ENCODE measurements at places on chromosomes 5 and 9. TPM values are rescaled to one million over a fixed set of nuclear protein-coding genes. Genes with fewer than 3 reads are reported as not detected.

The CAMK4 gene
- polyA plus RNA-seq = 0.23 TPM

- H3K4me1 ChIP-seq = no peaks in the 10 kb centered on the region
- no peak overlapping the region for H3K4me3 ChIP-seq
- peaks cover 11% of the 10 kb centered on the region for H3K36me3 ChIP-seq
- H3K27me3 ChIP-seq = no peaks in the 10 kb centered on the region
- H3K27ac ChIP-seq = no peak overlapping the region
Measured at GRCh38 chr9:93258419-93258817, 74.5 kb downstream of the WNK2 start.

GRCh38 chr9:87039809-87040392, 92.6 kb upstream of the GAS1 start:
- H3K27ac ChIP-seq = no peak overlapping the region
- no peaks in the 10 kb centered on the region for H3K27me3 ChIP-seq
- H3K4me3 ChIP-seq = no peak overlapping the region
- DNase-seq = no peak

- H3K36me3 ChIP-seq = no peaks in the 10 kb centered on the region
- peaks cover 42% of the 10 kb centered on the region for H3K4me1 ChIP-seq
- no peak overlapping the region for H3K27ac ChIP-seq
- DNase-seq = no peak
- H3K4me3 ChIP-seq = no peak overlapping the region
- no peaks in the 10 kb centered on the region for H3K27me3 ChIP-seq
Measured at GRCh38 chr5:33854733-33855151, 37.0 kb downstream of the ADAMTS12 start.

- H3K27me3 ChIP-seq = no peaks in the 10 kb centered on the region
- no peaks in the 10 kb centered on the region for H3K36me3 ChIP-seq
- H3K4me1 ChIP-seq = no peaks in the 10 kb centered on the region
- no peak overlapping the region for H3K4me3 ChIP-seq
- no peak overlapping the region for H3K27ac ChIP-seq
- DNase-seq = no peak
Measured at GRCh38 chr9:21357479-21358460, 7.1 kb upstream of the IFNA6 start.

DNA sequence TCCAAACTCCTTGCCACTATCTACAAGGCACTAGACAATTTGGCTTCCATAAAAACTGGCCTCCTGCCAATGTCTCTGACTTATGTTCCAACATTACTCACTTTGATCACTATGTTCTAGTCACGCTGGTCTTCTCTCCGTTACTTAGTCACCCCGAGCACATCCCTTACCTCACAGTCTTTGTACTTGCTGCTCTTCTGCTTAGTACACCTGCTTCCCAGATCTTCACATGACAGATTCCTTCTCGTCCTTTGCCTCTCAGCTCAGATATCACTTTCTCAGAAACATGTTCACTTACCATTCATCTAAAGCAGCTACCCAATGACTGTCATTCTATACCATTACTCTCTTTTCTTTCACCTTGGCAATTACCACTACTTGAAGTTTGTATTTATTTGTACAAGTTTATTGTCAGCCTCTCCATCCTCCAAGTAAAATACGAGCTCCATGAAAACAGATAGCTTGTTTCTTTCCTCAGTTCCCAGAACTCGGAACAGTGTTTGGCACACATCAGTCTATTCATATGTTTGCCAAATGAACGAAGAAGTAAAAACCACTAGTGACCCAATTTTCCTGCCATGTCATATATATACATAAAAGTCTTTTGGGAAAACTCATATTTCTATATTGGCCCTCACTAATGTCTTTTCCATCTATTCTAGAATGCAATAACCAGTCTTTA, 5.9 kb upstream of the SLC22A5 start:
- peak overlapping the region; percentile 77 for H3K27ac ChIP-seq
- no peaks in the 10 kb centered on the region for H3K27me3 ChIP-seq
- peaks cover 5% of the 10 kb centered on the region for H3K36me3 ChIP-seq
- no peak overlapping the region for H3K4me3 ChIP-seq
- DNase-seq = no peak
- H3K4me1 ChIP-seq = no peaks in the 10 kb centered on the region

The NUTM2F gene
- polyA plus RNA-seq = not detected

The FOXD4 gene
- polyA plus RNA-seq = not detected

DNA sequence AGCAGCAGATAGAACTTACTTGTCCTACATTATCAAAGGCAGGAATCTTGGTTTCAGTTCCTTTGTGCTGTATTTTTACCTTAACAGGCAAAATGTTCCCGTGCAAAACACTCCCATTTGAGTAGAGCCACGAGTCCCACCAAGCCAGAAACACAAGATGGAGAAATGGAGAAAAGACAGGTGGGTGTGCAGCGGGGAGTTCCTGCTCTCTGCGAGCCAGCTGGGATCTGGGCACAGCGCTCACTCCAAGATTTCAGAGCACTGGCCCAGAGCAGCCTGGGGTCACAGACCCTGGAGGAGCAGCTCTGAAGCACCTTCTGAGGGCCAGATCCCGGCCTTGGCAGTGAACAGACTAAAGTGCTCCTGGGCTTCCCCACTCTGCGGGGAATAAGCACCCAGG, 2.9 kb downstream of the UCK1 start:
- no peak overlapping the region for H3K27ac ChIP-seq
- peaks cover 26% of the 10 kb centered on the region for H3K36me3 ChIP-seq
- H3K4me1 ChIP-seq = peaks cover 17% of the 10 kb centered on the region

The PRKAA1 gene
- polyA plus RNA-seq = 29.3 TPM

The PTGR1 gene
- 59.6 TPM for polyA plus RNA-seq

The TMEM174 gene
- not detected for polyA plus RNA-seq

- no peak overlapping the region for H3K4me3 ChIP-seq
- H3K4me1 ChIP-seq = no peaks in the 10 kb centered on the region
- no peaks in the 10 kb centered on the region for H3K36me3 ChIP-seq
- no peak overlapping the region for H3K27ac ChIP-seq
Measured at GRCh38 chr5:120873083-120873482, 409.0 kb downstream of the PRR16 start.

The PLAC8L1 gene
- not detected for polyA plus RNA-seq

- H3K4me1 ChIP-seq = no peaks in the 10 kb centered on the region
- H3K36me3 ChIP-seq = no peaks in the 10 kb centered on the region
- no peak for DNase-seq
- no peak overlapping the region for H3K4me3 ChIP-seq
- H3K27ac ChIP-seq = no peak overlapping the region
Measured at GRCh38 chr5:103539376-103540330, 22.9 kb downstream of the NUDT12 start.

GRCh38 chr9:73780916-73781315, 629.3 kb downstream of the ANXA1 start:
- no peak overlapping the region for H3K4me3 ChIP-seq
- no peaks in the 10 kb centered on the region for H3K36me3 ChIP-seq
- no peak overlapping the region for H3K27ac ChIP-seq
- no peak for DNase-seq
- H3K4me1 ChIP-seq = no peaks in the 10 kb centered on the region
- no peaks in the 10 kb centered on the region for H3K27me3 ChIP-seq

DNA sequence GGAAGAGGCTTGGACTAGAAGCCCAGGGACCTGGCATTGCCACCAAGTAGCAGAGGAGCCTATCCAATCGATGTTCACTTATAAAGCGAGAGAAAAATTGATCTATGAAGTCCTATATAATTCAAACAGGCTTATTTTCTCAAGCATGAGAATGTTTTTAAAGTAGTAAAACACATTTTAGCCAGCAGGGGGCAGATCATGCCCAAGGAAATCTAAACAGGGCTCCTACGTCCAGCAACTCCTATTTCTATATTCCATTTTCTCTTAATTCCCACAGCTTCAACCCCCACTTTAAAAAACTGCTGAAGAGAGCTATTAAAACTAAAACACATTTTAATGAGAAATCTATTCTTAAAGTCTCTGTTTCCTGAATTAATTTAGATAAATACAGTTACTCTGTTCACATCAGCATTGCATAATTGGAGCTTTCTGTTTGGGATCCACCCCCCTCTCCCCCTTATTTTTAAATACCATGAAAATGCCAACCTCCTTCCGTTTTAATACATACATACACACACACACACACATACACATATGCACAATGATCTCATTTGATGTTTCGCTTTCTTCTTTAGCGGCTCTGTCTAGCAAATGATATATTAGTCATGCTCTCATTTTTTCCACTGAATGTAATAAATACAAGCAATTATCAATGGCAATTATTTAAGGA, 144.9 kb downstream of the MYO10 start:
- DNase-seq = no peak
- H3K4me3 ChIP-seq = no peak overlapping the region
- no peaks in the 10 kb centered on the region for H3K36me3 ChIP-seq
- no peaks in the 10 kb centered on the region for H3K27me3 ChIP-seq
- H3K4me1 ChIP-seq = no peaks in the 10 kb centered on the region
- H3K27ac ChIP-seq = no peak overlapping the region

DNA sequence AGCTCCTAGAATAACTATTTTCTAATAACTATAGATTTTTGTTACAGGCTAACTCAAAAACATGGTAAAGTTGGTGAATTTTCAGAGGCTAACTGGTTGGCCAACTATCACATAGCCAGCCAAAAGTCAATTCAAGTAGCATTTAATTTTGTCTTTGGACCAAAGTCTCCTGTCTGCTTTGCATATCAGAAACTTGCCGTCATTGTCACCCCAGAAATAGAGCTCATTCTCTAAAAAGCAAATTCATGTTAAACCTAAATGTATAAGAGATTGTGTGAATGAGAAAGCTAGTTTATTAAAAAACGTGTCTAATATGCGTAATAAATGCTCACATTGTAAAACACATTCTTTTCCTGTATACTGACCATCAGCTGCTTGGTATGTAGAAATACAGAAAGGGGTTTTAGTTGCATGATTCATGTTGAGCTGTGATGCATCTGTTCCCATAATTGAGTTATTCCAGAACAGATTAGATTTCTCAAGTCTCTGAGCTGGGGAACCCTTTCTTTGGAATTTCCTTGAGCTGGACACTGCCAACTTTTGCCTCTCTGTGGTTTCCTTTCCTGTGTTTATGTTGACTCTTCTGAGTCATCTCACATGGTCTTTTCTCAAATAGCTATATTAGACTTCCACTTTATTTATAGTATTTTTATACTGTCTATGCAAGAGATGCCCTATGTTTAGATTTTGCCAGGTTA, 7.3 kb downstream of the SRFBP1 start:
- H3K36me3 ChIP-seq = no peaks in the 10 kb centered on the region
- DNase-seq = no peak
- peaks cover 29% of the 10 kb centered on the region for H3K4me1 ChIP-seq
- H3K27ac ChIP-seq = peak overlapping the region; percentile 64
- H3K27me3 ChIP-seq = no peaks in the 10 kb centered on the region

DNA sequence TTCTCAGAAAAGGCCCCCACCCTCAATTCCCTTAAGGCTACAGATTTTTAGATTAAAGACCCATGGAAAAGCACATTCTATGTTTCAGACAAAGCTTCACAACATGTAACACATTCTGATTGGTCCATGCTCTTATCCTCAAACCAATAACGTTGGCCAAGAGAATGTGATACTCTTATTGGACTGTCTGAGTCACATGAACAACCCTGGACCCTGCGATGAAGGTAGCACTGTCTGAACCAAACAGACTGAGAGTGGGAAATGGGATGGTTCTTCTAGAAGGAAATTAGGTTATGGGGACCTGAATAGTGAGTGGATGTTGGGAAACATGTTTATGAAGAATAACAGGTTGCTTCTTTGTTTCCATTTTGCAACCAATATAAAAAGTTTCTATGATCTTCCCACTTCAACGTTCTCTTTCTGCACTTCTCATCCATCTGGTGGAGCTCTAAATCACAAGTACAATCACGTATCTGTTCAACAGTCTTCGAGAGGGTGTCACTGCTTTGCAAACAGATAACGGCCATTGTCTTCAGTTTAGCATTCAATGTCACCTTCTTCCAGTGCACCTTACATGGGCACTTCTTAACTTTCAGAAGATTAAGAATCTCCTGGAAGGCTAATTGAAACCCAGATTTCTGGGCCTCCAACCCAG, 81.6 kb downstream of the PTCH1 start:
- no peaks in the 10 kb centered on the region for H3K36me3 ChIP-seq
- no peak overlapping the region for H3K4me3 ChIP-seq
- H3K27ac ChIP-seq = no peak overlapping the region
- DNase-seq = no peak
- H3K4me1 ChIP-seq = no peaks in the 10 kb centered on the region

DNA sequence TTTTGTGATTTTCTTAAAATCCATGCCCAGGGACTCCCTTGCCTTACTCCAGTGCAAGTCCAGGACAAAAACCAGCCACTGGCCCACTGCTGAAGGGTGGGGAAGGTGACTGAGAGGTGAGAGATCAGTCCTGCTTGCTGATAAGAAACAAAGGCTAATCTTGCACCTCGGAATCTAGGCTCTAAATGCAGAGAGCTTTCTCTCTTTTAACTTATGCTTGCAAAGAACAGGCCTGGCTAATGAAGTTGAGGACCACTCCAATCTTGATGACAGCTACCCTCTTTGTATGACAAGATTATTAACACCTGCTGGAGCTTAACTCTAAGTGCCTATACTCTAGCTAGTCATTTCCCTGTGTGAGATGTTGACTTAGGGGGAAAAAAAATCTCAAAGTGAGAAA, 8.8 kb downstream of the TLE1 start:
- no peaks in the 10 kb centered on the region for H3K4me1 ChIP-seq
- H3K4me3 ChIP-seq = no peak overlapping the region
- peaks cover 29% of the 10 kb centered on the region for H3K36me3 ChIP-seq
- no peak for DNase-seq
- H3K27ac ChIP-seq = no peak overlapping the region
- no peaks in the 10 kb centered on the region for H3K27me3 ChIP-seq

DNA sequence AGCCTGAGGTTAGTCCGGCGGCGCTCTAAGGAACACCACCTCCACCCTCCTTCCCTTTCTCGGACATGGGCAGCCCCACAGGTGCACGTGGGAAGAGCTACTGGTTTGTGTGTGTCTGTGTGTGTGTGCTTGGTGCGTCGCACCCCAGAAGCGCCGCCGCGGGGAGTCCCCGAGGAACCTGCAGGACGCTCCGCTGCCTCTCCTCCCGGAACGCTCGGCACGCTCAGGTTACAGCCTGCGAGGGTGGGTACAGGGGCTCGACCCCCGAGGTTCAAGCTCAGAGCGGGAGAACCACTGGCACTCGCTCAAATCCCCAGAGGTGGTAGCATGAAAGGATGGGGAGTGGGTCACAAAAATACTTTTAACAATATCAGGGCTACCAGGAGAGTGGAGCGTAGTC, 2.0 kb downstream of the ASTN2 start:
- DNase-seq = no peak
- H3K4me3 ChIP-seq = no peak overlapping the region
- no peak overlapping the region for H3K27ac ChIP-seq

DNA sequence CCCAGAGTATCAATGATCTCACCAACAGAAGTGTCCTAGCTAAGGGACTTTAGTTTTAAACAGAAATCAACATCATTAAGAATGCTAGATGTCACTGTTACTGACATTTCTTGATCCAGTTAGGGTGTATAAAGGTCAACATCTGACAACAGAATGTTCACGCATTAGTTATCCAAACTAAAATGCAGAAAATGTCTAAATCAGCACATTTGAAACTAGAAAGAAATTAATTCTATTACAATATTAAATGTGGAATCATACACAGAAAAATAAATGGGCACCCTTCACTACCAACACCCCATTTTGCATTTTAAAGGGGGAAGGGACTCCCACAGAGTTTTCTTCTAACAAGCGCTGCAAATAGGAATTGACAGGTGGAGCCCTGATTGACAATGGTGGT, 24.5 kb downstream of the ELAVL2 start:
- no peak for DNase-seq
- H3K36me3 ChIP-seq = no peaks in the 10 kb centered on the region
- no peak overlapping the region for H3K27ac ChIP-seq
- peaks cover 6% of the 10 kb centered on the region for H3K27me3 ChIP-seq
- H3K4me1 ChIP-seq = no peaks in the 10 kb centered on the region

- no peaks in the 10 kb centered on the region for H3K27me3 ChIP-seq
- H3K4me1 ChIP-seq = no peaks in the 10 kb centered on the region
- no peak for DNase-seq
- H3K36me3 ChIP-seq = no peaks in the 10 kb centered on the region
- H3K27ac ChIP-seq = no peak overlapping the region
Measured at GRCh38 chr9:18238254-18238653, 235.7 kb upstream of the ADAMTSL1 start.

The TXNDC8 gene
- polyA plus RNA-seq = not detected

Data from sigmoid colon (tissue), 7 donors.